ENCODE measurements at places on chromosomes 6 and 20.
A peak's percentile ranks its signal among the peaks of the same experiment; 100 is the strongest.

GRCh38 chr6:82989736-82990290 is 75.8 kb downstream of the UBE3D start:
- DNase-seq, result no peak

DNA sequence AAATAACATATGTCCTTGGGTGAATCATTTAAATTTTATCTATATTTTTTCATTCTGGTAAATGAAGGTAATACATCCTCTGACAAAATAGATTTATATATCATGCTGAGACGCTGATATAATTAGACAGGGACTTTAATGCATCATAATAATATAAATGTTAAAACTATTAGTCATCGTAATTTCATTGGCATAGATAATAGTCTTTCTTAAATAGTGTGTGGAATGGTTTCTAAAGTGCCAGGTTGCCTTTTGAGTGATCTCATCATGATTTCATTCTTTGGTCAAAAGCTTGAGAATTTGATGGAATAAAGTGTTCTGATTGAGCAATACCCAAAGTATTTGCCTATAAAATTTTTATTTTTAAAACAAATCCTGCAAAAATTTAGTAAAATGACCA is 43.2 kb upstream of the BMP5 start:
- no peak for DNase-seq

DNA sequence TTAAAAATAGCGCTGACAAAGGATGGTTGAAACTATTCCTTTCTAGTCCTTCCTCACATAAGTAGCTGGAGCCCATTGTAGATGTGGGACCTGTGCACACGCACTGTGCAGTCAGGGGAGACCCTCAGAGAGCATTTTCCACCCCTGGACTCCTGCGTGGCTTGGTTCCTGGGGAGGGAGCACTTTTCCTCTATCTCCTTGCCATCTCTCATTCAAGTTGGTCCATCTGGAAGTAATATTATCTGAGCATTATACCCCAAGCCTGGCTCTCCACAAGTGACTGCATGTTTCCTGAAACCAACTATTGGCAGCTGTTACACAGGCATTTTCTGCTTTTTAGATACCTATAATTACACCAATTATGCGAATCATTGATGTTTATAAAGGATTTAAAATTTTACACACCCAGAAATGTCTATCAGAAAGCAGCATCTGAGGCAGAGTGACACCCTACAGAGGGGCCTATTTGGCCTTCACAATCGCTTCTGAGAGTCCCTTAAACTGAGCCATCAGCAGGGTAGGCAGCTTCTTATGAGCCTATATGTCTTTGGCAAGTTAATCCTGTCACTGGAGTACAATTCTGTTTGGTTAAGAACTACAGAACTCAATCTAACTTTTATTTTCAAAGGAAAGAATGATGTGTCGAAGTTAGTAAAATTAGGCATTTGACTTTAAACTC is 18.7 kb downstream of the SOX4 start:
- peak; percentile 35 for DNase-seq

GRCh38 chr6:150093397-150093796 is 24.5 kb upstream of the ULBP3 start:
- DNase-seq, result no peak

DNA sequence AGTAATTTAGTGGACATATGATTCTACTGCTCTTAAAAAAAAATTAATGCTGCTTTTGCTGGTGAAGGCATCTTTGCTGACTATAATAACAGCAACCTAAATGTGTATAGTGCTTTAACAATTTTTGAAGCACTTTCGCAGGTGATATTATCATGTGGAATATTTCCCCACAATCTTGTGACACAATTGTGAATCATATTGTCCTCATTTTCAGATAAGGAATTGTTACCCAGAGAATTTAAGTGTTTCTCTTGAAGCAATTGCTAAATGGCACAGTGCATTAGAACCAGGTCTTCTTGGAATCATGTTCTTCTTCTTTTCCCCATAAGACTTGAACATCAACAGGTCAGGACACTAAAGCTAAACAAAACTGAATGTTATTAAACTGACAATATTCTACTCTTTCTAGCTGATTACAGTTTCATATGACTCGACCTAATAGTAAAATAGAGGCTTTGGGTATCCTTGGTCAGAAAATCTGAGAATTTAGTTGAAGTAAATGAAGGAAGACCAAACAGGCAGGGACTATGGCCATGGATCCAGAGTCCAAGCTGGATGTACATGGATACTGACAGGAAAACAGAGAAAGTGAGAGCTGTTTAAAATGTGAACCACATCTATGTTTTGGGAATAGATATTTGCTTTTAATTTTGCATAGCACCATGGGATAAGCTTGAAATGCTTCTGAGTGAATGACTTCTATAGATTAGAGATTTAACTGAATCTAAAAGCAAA is 121.8 kb upstream of the SLC35B3 start:
- no peak for DNase-seq

GRCh38 chr6:25629198-25629576 is 22.8 kb upstream of the SCGN start:
- no peak for DNase-seq

- no peak for DNase-seq
Observed at GRCh38 chr6:5997420-5997987, 9.2 kb downstream of the NRN1 start.

DNA sequence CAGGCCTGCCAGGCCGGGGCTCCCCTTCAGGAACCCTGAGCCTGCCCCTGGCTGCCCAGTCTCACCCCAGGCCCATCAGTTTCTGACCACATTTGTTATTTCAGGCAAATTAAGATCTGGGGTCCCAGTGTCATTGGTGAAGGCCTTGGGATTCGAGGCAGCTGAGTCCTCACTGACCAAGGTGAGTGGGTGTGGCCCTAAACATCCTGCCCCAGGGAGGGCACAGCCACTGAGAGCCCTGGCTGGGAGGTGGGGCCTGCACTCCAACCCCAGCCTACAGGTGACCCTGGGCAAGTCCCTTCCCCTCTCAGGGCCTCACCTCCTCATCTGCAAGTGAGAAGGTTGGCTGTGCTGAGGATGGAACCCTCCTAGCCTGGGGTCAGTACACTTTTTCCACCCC is 23.8 kb downstream of the BPIFB1 start:
- DNase-seq, result no peak

- no peak for DNase-seq
Observed at GRCh38 chr6:31336896-31337496, 20.0 kb downstream of the HLA-B start.

DNA sequence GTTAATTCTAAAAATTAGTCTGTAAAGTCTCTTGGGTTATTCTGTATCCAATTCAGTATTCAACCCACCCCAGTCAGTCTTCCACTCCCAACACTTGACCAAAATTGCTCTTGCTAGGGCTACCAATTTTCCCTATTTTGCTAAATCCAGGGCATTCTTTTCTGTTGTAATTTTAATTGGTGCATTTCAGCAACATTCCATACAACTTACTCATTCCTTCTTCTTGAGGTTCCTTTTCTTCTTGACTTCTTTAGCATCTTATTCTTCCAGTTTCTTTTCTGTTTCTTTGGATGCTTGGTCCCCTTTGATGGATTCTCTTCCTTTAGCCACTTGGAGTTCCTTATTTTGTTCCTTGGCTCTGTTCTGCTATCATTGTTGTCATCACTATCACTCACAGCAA is 11.2 kb upstream of the GRM1 start:
- DNase-seq, result no peak

- no peak for DNase-seq
Observed at GRCh38 chr6:136063096-136063495, 187.0 kb downstream of the MTFR2 start.

DNA sequence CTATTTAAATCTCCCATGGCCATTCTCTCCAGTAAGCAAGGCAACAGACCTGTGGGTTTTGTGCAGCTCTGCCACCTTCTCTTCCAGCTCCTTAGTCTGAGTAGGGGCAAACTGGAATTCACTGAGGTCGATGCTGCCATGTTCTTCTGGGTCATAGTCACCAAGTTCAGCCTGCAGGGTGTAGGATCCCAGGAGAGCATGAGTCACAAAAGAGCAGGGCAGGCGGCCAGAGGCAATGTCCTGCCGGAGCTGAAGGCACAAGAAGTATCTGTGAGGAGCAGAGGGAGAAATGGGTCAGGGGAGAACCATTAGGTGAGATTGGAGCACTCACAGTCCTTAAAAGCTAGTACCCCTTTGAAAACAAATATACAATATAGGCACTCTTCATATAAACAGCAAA is 73.7 kb downstream of the SMLR1 start:
- no peak for DNase-seq

DNA sequence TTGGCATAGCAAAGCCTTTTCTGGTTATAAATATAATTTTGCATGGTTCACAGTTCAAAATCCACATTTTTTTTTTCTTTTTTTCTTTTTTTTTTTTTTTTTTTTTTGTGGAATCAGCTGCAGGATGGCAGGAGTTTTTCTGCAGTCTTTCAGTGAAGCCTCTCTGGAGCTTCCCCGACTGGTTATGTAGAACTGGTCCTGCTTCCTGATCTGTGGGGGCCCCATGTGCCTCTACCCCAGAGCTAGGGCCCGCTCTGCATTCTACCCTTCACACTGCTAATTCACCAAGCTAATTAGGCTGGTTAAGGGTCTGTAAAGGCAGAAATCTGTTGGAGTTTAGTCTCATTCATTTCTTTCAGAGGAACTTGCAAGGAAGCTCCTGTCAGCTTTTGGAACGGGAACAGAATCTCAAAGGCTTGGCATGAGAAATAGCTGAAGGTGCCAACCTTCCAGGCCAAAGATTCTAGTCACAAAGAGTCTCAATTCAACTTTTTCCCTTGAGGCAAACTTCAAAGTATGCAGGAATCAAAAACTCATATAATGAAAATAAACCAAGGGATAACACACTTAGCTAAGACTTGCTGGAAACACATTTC is 45.5 kb downstream of the HMGN3 start:
- no peak for DNase-seq

DNA sequence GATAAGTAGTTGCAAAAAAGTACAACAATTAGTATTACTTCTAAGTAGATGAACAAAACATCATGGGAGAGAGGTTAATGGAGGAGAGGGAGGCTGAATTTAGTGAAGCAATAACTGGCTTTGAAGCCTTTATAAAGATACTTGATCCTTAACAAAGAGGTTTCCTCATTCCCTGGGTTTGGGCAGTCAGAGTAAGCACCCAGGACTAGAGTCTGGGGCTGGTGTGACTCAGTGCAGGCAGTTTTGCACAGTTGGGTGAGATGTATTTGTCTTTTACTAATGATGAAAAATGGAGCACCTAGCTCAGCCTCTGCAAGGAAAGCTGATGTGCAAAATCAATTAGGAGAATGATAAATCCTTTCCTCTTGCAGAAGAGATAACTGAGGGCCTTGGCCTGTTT is 11.8 kb upstream of the OPN5 start:
- no peak for DNase-seq

- no peak for DNase-seq
Observed at GRCh38 chr6:36908747-36909146, 23.0 kb downstream of the C6orf89 start.

GRCh38 chr20:46174469-46175126 is 56.5 kb downstream of the CD40 start:
- DNase-seq, result no peak

DNA sequence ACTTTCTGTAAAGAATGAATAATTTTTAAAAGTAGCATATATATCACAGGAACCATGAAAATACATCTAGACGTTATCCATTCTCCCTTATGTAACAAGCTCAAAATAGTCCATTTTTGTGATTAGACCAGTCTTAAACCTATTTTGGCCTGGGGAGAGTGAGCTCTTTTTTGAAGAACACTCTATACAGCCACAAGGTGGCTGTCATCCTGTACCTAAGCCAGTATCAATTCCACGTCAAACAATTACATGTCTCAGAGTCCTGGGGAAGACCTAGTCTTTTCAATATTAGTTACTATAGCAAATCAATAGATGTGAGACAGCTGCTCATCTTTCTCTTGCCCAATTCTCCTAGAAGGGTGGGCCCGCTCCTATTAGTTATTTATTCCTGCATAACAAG is 28.4 kb downstream of the FBXO5 start:
- DNase-seq, result no peak

DNA sequence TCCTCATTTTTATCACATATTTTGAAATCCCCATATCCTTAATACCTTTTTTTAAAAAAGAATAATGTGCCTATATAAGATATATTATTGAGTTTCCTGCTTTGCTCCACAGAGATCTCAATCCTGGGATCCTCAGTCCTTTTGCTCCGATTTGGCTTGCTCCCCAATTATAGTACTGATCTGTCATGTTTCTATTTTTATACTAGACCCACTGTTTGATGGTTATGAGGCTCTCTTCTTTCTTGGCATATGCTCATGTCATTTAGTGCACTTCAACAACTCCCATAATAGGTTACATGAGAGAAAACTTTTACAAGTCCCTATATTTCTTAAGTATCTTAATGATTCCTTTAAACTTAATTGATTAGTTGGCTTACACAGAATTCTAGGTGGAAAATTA is 958.5 kb upstream of the EPHA7 start:
- no peak for DNase-seq

DNA sequence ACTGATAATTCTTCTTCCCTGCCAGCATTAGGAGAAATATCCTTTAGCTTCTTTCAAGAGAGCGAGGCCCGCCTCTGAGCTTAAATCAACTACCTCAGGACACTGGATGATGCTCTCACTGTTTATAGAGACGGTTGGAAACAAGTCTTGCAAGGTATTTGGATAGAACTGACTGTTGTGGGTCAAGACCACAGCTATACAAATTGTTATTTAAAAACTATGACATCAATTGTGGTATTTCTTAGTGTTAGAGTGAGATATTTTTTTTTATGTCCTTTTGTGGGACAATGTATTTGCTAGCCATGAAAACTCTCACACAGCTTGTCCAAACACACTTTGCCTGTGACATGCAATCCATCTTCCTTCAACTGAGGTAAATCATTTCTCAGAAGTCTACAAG is 136.3 kb upstream of the PHACTR1 start:
- DNase-seq, result no peak

DNA sequence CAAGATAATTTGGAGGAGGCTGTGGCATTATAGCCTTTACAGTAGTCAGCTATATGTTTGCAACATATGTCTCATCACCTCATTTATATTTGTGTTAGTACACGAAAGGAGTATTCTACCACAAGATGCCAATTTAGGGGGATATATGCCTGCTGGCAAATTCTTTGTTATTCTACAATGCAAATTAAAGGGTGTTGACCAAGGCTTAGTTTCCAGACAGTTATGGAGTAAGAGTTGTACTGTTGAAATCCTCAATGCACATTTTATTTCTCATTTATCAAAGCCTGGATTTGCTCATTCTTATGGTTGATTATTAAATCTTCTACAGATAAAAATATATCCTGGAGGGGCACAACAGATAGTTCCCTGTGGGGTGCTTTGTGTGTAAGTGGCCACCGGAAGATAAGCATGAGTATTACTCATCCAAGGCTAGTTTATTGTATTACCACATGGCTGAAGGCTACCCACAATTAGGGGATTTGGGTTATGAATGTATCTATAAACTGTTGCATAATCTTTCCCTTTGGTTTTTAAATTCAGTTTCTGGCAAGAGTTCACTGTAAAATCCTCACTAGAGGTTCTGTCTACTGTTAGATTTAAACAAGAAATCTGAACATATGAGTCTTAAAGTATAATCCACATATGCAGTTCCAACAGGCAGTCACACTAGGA is 9.0 kb downstream of the CST9 start:
- DNase-seq, result no peak

GRCh38 chr20:24116611-24117010 is 128.0 kb upstream of the GGTLC1 start:
- no peak for DNase-seq

Measured in NCI-H1436 (cell line).